ENCODE measurements at places on chromosomes 2 and 18.

- DNase-seq: no peak
These were observed 5.0 kb downstream of the SFTPB start for GRCh38 chr2:85662899-85663593.

- DNase-seq: no peak
These were observed 862 bp downstream of the C18orf54 start for GRCh38 chr18:54358495-54359040.

DNA sequence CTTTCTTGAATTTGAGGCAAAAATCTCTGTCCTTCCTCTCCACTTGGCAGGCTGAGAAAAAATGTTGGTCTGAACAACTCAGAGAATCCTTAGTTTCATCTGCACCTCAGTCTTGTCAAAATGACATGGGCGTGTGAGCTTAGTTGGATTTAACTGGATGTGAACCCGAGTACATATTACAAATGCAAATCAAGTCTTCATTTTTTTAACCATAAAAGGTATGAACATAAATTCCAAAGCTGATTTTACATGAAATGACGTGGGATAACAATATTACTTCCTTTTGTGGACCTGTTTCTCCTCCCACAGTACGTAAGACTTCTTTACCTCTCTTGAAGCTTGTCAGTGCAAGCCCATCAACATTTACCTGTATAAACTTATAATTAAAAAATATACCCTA, 32.6 kb upstream of the RND3 start:
- DNase-seq: no peak

GRCh38 chr18:37294951-37295350, 270.6 kb downstream of the CELF4 start:
- DNase-seq: no peak

DNA sequence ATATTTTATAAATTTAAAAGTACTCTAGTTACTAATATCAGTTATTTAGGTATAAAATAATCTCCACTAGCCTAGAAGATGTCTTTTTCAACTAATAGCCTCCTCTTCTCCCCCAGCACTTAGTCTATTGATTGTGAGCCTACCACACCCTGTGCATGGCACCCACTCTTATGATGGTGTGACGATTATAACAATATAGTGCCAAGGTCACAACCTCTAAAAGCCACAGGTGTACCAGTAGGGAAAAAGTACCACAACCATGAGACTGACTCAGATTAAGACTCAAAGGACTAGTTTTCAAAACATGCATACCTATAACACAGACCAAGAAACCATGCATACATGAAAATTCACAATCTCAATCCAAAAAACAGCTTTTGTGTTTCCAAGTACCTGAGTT, 27.6 kb downstream of the THADA start:
- DNase-seq: no peak

DNA sequence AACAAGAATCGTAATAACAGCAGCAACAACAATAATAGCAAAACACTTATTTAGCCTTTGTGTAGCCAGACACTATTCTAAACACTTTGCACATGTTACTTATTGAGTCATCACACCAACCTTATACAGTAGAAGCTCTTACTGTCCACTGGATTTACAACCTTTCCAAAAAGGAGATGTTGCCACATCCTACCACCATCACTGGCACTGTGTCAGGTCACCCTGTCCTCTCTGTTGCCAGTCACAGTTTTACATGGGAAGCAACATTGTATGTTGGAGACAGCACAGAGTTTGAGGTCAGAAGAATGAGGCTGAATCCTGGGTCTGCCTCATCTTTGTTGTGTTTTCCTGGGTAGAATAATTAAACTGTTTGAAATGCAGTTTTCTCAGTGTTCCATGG, 201.4 kb upstream of the EPAS1 start:
- no peak for DNase-seq
